Keratinocyte (primary cell): ENCODE measurements at places on chromosomes 4 and X. TPM values are rescaled to one million over a fixed set of nuclear protein-coding genes. Genes with fewer than 3 reads are reported as not detected.
A peak's percentile ranks its signal among the peaks of the same experiment; 100 is the strongest.

- no peaks in the 10 kb centered on the region for H3K36me3 ChIP-seq
- no peak for DNase-seq
- no peak overlapping the region for H3K27ac ChIP-seq
- H3K4me3 ChIP-seq = no peak overlapping the region
- no peaks in the 10 kb centered on the region for H3K27me3 ChIP-seq
These were observed 8.5 kb downstream of the TIGD2 start for GRCh38 chr4:89119836-89120235.

GRCh38 chr4:106256190-106256589 lies 59.8 kb downstream of the TBCK start:
- H3K4me3 ChIP-seq = no peak overlapping the region
- no peaks in the 10 kb centered on the region for H3K27me3 ChIP-seq
- DNase-seq = no peak
- no peaks in the 10 kb centered on the region for H3K4me1 ChIP-seq

DNA sequence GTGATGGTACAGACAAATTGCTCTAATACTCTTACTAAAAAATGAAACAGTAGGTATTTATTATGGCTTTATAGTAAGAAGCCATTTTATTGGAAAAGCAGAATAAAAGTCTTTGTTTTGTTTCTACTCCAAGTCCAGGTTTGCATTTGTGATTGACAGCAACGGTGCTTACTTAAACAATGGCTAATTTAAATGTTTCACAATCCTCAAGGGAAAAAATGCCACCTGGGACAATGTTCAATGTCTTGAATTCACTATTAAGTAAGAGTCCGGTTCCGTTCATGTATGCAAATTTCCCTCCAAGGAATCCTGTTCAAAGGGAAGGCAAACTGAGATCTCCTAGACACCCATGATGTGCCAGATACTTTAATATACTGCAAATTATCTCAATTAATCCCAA lies 123.6 kb downstream of the RBM47 start:
- no peaks in the 10 kb centered on the region for H3K27me3 ChIP-seq

DNA sequence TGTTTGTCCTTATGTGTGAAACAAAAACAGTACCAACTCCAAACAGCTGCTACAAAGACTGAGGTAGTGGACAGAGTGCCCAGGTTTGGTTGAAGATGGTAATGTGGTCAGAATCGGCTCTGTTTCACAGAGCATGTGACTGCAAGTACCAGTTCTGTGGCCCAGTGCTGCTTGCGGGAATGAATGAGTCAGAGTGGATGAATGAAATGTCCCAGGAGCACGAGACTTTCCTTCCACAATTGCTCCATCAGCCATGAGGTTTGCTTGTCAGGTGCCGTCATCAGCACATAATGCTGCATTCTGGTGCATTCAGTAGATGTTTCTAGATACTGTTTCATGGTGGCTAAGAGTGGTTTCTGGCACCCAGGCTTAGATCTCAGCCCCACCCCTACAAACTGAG lies 84.2 kb downstream of the GPR143 start:
- peaks cover 4% of the 10 kb centered on the region for H3K4me1 ChIP-seq
- no peak overlapping the region for H3K4me3 ChIP-seq
- no peak overlapping the region for H3K27ac ChIP-seq
- H3K36me3 ChIP-seq = no peaks in the 10 kb centered on the region

DNA sequence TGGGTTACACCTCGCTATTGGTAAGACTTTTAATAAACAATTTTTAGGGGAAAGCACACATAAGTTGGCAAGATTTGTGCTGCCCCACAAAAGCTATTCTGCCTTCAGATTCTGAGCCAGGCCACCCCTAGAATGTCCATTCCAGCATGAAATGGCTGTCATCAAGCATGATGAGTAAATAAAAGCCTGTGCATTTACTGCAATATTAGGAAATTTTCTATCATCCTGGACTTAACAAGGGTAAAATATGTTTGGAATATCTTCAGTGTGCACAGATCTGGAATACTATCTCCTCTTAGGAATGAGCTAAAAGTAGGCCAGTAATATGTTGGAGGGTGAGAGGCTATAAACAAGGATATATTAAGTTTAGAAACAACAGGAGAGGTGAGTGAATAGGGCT lies 510.9 kb downstream of the ANKRD50 start:
- H3K4me3 ChIP-seq = no peak overlapping the region
- no peak overlapping the region for H3K27ac ChIP-seq
- H3K27me3 ChIP-seq = no peaks in the 10 kb centered on the region
- no peaks in the 10 kb centered on the region for H3K36me3 ChIP-seq
- no peak for DNase-seq

GRCh38 chr4:151804821-151805220 lies 44.0 kb upstream of the GATB start:
- no peak overlapping the region for H3K4me3 ChIP-seq
- no peak overlapping the region for H3K27ac ChIP-seq
- H3K36me3 ChIP-seq = no peaks in the 10 kb centered on the region
- peaks cover 22% of the 10 kb centered on the region for H3K4me1 ChIP-seq
- no peaks in the 10 kb centered on the region for H3K27me3 ChIP-seq
- no peak for DNase-seq

DNA sequence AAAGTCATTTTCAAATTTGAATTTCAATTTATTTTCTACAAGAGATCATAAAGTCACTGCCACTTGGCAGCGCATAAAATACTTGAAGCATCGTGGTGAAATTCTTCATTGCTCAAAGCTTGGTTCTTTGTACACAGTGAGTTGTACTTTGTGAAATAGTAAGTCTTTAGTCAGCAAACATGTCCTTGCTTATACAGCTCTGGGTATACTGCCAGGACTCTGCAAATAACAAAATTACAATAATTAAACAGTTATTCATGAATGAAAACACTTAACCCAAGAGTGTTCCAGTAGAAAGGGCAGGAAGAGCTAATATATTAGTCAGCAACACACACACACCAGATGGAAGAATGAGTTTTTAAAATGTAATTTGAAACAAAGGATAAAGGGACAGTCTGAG lies 1300.9 kb upstream of the DIAPH2 start:
- peaks cover 5% of the 10 kb centered on the region for H3K4me1 ChIP-seq
- no peak overlapping the region for H3K4me3 ChIP-seq
- no peaks in the 10 kb centered on the region for H3K36me3 ChIP-seq
- peak; percentile 7 for DNase-seq
- no peaks in the 10 kb centered on the region for H3K27me3 ChIP-seq

The TMEM175 gene
- polyA plus RNA-seq = 23.2 to 31.3 TPM (median 24.3 TPM) in 3 replicates

DNA sequence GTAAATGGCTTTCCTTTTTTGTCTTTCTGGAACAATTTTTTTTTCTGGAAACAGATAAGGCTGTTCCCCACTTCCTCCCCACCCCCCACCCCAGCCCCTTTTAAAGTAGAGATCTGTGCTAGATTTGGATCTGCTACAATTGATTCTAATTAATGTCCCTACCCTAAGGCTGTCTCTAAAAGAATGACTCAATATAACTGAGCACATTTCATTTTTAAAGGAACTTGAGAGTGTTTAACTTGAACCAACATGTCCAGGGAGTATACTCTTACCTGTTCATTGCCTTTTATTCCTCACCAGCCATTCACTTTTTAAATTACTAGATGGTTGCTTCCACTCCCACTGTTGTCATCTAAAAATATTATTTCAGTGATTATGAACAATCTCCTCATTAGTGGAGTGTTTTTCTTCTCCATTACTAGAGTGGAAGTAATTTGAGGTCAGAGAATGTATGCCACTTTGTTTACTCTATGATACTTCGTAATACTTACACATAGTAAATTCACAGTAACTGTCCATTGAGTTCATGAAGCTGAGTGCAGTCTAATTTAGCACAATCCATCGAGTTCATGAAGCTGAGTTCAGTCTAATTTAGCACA lies 14.1 kb upstream of the CNOT6L start:
- H3K36me3 ChIP-seq = no peaks in the 10 kb centered on the region
- DNase-seq = no peak

GRCh38 chrX:68703369-68703768 lies 55.9 kb downstream of the STARD8 start:
- no peaks in the 10 kb centered on the region for H3K4me1 ChIP-seq
- H3K4me3 ChIP-seq = no peak overlapping the region
- H3K27me3 ChIP-seq = no peaks in the 10 kb centered on the region

The ZFP92 gene
- 0.44 to 1.1 TPM (median 0.64 TPM) in 3 replicates for polyA plus RNA-seq

DNA sequence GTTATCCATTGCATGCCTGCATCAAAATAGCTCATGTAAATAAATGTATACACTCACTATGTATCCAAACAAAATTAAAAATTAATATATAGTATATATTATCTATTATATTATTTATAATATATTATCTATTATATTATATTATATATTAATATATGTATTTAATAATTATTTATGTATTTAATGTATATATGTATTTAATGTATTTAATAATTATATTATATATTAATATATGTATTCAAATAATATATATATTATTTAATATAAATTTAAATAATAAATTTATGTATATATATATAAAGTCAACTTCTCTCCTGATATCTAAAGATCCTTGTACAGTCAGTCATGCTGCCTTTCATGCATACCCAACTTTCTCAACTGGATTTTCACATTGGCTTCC lies 82.4 kb downstream of the GPM6A start:
- no peak overlapping the region for H3K4me3 ChIP-seq
- H3K4me1 ChIP-seq = no peaks in the 10 kb centered on the region
- no peaks in the 10 kb centered on the region for H3K36me3 ChIP-seq
- H3K27ac ChIP-seq = no peak overlapping the region
